Effector memory CD4-positive, alpha-beta T cell (primary cell): ENCODE measurements at places on chromosomes 6 and 20.

DNA sequence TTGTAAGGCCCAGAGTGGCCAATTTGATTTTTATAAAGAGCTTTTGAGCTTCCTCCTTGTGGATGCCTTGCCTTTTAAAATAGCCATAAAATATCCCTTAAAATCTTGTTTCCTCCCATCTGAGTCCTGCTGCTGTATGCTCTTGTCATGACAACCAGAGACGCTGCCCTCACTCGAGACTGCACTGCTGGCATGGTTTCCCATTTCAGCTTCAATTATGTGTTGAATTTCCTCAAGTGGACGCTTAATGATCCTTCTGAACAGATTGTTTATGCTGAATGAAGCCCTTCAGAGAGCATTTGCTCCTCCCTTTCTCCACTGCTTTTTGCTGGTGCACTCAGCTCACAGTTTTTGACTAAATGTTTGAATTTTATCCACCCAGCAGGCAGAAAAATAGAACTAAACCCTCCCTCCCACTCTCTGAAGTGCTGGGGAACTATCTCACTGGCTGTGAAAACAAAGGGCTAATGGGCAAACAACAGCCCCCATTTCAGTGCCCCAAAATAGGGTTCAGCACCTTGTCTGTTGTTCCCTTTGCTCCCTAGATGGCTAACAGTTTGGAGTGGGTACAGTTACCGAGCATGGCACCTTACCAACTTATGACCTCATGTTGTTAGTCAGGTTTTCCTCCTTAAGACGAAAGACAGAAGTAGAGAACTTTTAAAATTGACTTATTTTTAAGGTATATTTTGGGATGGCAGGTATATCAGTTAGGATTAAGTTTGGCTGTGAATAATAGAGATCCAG is 45.5 kb upstream of the RNF8 start:
- no peak overlapping the region for H3K27ac ChIP-seq
- peaks cover 17% of the 10 kb centered on the region for H3K36me3 ChIP-seq
- DNase-seq, result no peak
- no peaks in the 10 kb centered on the region for H3K27me3 ChIP-seq

DNA sequence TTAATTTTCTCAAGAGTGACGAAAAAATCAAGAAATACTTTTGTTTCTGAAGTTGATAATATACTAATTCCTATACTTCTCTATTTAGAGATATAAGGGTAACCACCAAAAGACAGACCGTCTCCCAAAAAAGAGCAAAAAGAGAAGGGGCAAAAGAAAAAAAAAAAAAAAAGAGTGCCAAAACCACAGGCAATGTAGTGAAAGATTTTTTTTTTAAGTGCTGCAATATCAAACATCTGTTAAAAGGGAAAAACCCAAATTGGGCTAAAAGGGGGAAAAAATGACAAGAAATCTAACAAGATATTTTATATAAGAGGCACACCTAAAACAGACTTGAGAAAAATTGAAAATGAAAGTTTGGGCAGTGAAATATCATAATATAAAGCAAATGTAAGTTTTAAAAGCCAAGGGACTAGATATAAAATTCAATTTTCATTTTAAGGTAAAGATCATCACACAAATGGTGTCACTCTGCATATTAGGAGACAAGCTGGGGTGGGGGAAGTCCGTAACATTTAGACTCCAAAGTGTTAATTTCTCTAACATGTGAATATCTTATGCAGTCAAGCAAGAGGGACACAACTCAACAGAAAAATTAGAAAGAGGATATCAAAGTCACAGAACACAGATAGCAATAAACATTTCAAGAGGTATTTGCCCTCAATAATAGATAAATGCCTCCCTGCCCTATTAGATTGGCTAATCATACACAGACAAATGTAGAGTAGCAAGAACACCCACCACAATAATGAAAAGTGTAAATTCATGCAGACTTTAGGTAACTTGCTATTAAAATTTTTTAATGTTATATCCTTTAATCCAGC is 9.1 kb downstream of the C6orf52 start:
- DNase-seq, result no peak
- H3K36me3 ChIP-seq, result no peaks in the 10 kb centered on the region
- no peaks in the 10 kb centered on the region for H3K4me1 ChIP-seq
- no peak overlapping the region for H3K4me3 ChIP-seq
- H3K27ac ChIP-seq, result no peak overlapping the region
- H3K27me3 ChIP-seq, result no peaks in the 10 kb centered on the region

DNA sequence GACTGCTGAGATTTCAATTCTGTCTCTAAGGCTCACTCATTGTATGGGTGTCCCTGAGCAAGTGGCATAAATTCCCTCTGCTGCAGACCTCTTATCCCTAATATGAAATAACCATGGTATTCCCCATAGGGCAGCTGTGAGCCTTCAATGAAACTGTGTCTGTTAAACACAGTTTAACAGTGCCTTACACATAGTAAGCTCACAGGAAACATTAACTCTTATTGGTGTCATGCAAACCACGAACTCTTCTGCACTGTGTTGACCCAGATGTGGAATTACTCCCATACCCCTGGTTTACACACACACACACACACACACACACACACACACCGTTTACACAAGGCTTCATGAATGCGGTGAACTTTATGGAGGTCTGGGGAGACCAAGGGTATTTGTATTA is 23.2 kb downstream of the DAAM2 start:
- H3K4me3 ChIP-seq, result no peak overlapping the region
- H3K27ac ChIP-seq, result no peak overlapping the region
- H3K4me1 ChIP-seq, result no peaks in the 10 kb centered on the region
- no peaks in the 10 kb centered on the region for H3K36me3 ChIP-seq
- no peak for DNase-seq
- no peaks in the 10 kb centered on the region for H3K27me3 ChIP-seq

DNA sequence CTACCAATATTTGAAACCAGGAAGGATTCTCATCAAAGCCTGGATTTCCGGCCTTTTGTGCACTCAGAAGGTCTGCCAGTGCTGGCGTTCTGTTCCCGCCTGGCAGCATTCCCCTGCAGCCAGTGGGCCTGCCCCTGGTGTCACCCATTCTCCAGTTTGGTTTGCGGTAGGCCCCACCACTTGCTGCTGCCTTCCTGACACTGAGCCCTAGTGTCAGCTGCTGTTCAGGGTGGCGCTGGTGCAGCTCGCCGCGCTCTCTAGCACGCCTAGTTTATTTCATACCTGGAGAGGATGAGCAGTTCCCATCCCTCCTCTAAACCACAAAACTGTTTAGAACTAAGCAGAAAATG is 9.5 kb downstream of the NPEPL1 start:
- no peaks in the 10 kb centered on the region for H3K27me3 ChIP-seq
- peaks cover 43% of the 10 kb centered on the region for H3K36me3 ChIP-seq
- H3K4me1 ChIP-seq, result no peaks in the 10 kb centered on the region
- no peak for DNase-seq
- H3K4me3 ChIP-seq, result no peak overlapping the region

GRCh38 chr6:123288649-123289048 is 292.6 kb downstream of the CLVS2 start:
- H3K27ac ChIP-seq, result no peak overlapping the region
- no peaks in the 10 kb centered on the region for H3K4me1 ChIP-seq
- H3K36me3 ChIP-seq, result no peaks in the 10 kb centered on the region
- no peak for DNase-seq

GRCh38 chr20:53903652-53903987 is 166.8 kb downstream of the BCAS1 start:
- no peak overlapping the region for H3K27ac ChIP-seq
- no peaks in the 10 kb centered on the region for H3K27me3 ChIP-seq
- peaks cover 9% of the 10 kb centered on the region for H3K4me1 ChIP-seq
- no peak for DNase-seq

DNA sequence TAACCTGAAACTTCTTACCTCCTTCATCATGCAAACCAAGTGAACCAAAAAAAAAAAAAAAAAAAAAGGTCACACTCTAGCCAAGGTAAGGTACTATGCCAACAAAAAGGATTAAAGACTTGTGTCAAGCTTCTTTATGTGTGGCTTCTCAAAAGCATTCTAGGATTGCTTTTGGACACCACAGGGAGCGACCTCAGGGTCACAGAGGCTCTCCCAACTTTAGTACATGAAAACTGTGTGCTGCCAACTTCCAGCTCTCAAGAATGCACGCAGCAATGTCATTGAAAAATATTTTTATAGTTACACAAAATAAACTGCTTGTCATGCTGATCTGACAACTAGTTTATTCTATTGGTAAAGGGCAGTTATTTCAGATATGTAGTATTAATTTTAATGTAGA is 243.8 kb downstream of the PLCB1 start:
- no peaks in the 10 kb centered on the region for H3K36me3 ChIP-seq
- H3K4me3 ChIP-seq, result no peak overlapping the region
- no peak overlapping the region for H3K27ac ChIP-seq
- H3K4me1 ChIP-seq, result no peaks in the 10 kb centered on the region

DNA sequence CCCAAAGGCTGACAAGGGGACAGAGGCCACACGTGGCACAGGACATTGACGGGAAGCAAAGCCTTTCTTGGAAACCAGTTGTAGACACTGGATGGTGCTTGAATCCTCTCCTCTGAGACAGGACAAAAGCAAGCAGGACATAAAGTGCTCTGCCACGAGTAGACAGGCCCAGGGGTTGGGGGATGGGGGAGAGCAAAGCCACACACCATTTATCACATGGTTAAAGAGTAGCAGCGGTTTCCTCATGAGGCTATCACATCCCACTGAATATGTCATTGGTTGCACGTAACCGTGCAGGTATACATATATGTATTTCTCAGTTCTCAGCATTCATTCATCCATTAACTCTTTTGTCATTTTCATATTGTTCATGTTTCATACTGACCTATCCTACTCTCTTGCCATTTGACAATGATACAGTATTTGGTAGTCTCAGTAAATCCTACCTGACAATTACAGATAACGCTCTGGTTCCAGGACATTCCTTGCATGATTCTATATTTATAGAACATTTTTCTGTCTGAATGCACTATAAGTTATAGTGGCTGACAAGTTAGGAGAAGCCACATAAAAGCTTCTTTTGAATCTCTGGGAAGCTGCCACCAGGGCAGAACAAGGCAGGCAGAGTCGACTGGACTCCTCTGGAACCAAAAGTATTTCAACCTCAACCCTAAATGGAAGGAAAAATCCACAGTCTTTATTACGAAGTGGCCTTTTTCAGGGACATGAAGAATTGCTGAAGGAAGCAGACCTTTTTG is 23.5 kb downstream of the METTL24 start:
- H3K36me3 ChIP-seq, result no peaks in the 10 kb centered on the region
- DNase-seq, result no peak
- H3K27ac ChIP-seq, result no peak overlapping the region
- H3K4me3 ChIP-seq, result no peak overlapping the region
- H3K4me1 ChIP-seq, result no peaks in the 10 kb centered on the region

GRCh38 chr6:132872923-132873322 is 58.6 kb downstream of the RPS12 start:
- H3K27ac ChIP-seq, result no peak overlapping the region
- H3K36me3 ChIP-seq, result no peaks in the 10 kb centered on the region
- H3K4me3 ChIP-seq, result no peak overlapping the region
- H3K27me3 ChIP-seq, result no peaks in the 10 kb centered on the region

GRCh38 chr20:62066339-62066982 is 780 bp upstream of the TAF4 start:
- H3K4me1 ChIP-seq, result peaks cover 34% of the 10 kb centered on the region
- no peaks in the 10 kb centered on the region for H3K36me3 ChIP-seq
- peak overlapping the region; percentile 84 for H3K4me3 ChIP-seq

- no peaks in the 10 kb centered on the region for H3K36me3 ChIP-seq
- H3K4me1 ChIP-seq, result no peaks in the 10 kb centered on the region
- DNase-seq, result no peak
Observed at GRCh38 chr6:126376682-126377081, 36.8 kb downstream of the CENPW start.

DNA sequence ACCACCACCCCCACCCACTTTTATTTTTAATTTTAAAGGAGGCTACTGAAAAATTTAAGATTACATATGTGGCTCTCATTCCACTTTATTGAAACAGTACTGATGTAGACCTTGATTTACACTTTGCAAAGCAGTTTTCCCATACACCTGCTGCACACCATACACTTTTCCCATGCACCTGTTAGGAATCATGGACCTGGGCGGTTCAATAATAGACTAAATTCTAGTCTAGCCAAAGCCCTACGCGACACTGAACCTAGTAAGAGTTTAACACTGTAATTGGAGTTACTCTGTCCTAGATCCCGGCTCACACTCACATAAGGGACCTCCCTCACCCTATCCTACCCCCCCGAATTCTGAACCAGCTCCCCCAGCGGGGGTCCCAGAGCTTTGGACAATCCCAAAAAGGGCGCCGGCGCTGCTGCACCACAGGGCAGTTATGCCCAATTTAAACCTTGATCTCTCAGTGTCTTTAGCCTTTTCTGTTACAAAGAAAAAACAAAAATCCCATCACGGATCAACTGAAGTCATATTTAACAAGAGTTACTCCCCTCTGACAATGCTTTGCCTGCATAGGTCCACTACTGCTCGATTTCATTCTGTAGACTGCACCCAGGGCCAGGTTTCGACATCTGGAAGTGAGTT is 2.4 kb upstream of the GCLC start:
- H3K27ac ChIP-seq, result peak overlapping the region; percentile 40
- H3K4me1 ChIP-seq, result peaks cover 17% of the 10 kb centered on the region
- H3K36me3 ChIP-seq, result no peaks in the 10 kb centered on the region
- peak overlapping the region; percentile 53 for H3K4me3 ChIP-seq

- H3K4me3 ChIP-seq, result no peak overlapping the region
- H3K27ac ChIP-seq, result no peak overlapping the region
- DNase-seq, result no peak
- no peaks in the 10 kb centered on the region for H3K4me1 ChIP-seq
Observed at GRCh38 chr6:101799531-101799930, 406.0 kb downstream of the GRIK2 start.

- no peak overlapping the region for H3K4me3 ChIP-seq
- DNase-seq, result no peak
- H3K27ac ChIP-seq, result no peak overlapping the region
- H3K4me1 ChIP-seq, result no peaks in the 10 kb centered on the region
- H3K27me3 ChIP-seq, result no peaks in the 10 kb centered on the region
Observed at GRCh38 chr20:14062786-14063185, 67.5 kb downstream of the MACROD2 start.
